Epithelial cell of proximal tubule (primary cell): ENCODE measurements at places on chromosomes 3 and 15. TPM values are rescaled to one million over a fixed set of nuclear protein-coding genes. Genes with fewer than 3 reads are reported as not detected.

- DNase-seq = no peak
Measured at GRCh38 chr3:187212705-187213104, 15.4 kb downstream of the RTP1 start.

- no peak for DNase-seq
Measured at GRCh38 chr3:168251371-168251770, 155.6 kb upstream of the GOLIM4 start.

DNA sequence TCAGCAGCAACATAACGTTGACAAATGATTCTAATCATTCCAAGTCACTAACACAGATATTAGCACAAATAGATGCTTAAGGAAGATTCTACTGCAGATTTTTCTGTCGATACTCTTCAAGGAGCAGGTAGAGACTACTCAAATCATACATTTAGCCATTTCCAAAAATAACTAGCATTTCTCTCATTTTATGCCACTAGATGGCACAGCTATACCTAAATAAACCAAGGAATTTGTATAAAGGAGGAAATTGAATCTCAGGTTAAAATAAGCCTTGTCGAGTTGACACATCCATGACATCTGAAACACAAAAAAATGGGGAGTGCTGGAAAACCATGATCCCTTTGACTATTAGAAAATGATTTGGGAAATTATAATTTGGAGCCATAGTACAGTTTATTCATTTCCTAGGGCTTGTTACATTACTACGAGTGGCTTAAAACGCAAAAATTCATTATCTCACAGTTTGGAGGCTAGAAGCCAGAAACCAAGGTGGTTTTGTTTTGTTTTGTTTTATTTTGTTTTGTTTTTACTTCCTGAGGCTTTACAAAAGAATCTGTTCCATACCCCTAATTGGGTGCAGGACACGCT is 59.5 kb upstream of the STRIT1 start:
- DNase-seq = peak; percentile 6

- DNase-seq = no peak
Measured at GRCh38 chr3:62567097-62568021, 194.0 kb upstream of the FEZF2 start.

DNA sequence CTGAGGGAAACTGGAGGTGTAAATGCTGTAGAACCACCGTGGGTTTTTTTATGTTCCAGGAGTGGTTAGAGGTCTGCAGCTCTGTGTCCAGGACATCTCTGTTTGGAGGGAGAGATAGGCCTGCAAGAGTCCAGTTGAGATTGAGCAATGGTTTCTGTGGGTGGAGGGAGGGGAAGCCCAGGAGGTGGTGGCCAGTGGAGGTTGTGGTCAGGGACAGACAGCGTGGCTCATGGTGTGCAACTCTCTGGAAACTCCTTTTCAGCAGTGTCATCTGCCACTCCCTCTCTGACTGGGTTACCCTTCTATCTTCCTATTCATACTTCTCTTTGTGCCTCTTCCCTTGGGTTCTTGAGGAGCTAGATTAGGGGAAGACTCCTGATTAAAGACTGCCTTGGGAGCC is 9.6 kb downstream of the XCR1 start:
- no peak for DNase-seq

MIX23 gene
- 40.7 and 43.2 TPM in 2 replicates for total RNA-seq

GRCh38 chr15:87877114-87877810 is 379.3 kb downstream of the NTRK3 start:
- DNase-seq = no peak

CPNE4 gene
- total RNA-seq = 4.1 TPM in 1 of 2 replicates, not detected in the other

GRCh38 chr3:62193586-62194345 is 179.6 kb downstream of the FEZF2 start:
- no peak for DNase-seq

DNA sequence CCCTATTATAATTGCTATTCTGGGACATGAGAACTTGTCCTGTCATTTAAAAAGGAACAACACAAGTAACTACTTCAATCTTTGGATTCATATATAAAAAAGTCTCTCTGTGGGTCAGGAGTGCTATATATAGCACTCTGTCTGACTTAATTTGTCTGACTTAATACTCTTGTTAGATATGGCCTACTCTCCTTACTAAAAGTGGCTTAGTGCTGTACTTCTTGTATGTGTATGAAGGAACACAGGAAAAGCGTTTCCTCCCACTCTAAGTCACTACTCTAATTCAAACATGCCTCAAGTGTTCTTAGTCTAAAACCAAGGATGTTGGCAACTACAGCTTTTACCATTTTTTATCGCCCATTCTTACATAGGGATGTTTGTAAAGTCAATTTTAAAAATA is 255.2 kb upstream of the ROBO1 start:
- DNase-seq = no peak

- peak; percentile 65 for DNase-seq
Measured at GRCh38 chr3:194300382-194300758, 50.8 kb downstream of the CPN2 start.

DNA sequence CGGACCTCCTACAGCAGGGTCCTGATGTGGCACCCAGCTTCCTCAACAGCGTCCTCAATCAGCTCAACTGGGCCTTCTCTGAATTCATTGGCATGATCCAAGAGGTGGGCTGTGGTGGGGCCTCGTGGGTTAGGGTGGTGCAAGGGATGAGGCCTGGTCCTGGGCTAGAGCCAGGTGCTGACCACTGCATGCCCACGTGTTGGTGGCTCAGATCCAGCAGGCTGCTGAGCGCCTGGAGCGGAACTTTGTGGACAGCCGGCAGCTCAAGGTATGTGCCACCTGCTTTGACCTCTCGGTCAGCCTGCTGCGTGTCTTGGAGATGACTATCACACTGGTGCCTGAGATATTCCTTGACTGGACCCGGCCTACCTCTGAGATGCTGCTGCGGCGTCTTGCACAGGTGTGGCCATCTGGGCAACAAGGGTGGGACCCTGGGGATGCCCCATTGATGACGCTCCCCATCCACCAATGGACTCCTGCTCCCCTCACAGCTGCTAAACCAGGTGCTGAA is 3.8 kb downstream of the AMIGO3 start:
- no peak for DNase-seq

GRCh38 chr3:10774129-10774670 is 41.8 kb upstream of the SLC6A11 start:
- no peak for DNase-seq

GRCh38 chr3:5013021-5013906 is 34.0 kb downstream of the BHLHE40 start:
- no peak for DNase-seq

HCLS1 gene
- 0.12 and 1.0 TPM in 2 replicates for total RNA-seq

- DNase-seq = no peak
Measured at GRCh38 chr3:4065085-4065484, 238.1 kb upstream of the SETMAR start.

SLC2A2 gene
- not detected in 2 replicates for total RNA-seq

DNA sequence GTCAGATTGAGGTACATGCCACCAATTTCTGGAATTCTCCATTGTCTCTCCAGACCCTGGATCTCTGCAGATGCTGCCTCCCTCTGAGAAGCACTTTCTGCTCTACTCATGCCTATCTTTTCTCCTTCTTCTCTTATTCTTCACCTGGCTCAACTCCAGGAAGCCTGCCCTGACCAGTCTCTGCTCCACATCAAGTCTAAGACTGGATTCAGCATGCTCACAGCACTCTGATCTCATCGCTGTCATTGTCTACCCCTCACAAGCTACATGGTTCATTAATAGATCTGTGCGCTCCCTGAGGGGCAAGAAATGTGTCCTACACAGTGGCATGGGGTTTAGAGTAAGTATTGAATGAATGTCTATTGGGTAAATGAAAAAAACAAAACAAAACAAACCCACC is 38.7 kb downstream of the CCR4 start:
- DNase-seq = no peak

CCDC80 gene
- total RNA-seq = 11.6 and 12.2 TPM in 2 replicates

DNA sequence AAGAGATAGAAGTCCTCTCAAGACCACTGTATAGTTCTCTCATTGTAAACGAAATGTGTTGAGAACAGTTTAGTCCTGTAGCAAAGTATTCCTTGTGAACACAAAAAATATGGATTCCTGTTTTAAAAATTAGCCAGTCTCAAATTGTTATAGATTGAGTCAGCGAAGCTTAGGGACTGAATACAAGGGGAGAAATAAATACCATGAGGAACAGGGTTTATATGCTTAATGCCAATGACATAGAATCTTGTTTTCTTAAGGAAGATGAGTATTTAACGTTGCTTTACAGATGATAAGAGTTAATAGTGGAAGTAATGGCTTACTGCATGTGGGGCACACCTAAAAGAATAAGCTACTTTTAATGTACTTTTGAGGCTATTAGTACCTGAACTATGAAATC is 37.9 kb downstream of the SETD5 start:
- no peak for DNase-seq

DNA sequence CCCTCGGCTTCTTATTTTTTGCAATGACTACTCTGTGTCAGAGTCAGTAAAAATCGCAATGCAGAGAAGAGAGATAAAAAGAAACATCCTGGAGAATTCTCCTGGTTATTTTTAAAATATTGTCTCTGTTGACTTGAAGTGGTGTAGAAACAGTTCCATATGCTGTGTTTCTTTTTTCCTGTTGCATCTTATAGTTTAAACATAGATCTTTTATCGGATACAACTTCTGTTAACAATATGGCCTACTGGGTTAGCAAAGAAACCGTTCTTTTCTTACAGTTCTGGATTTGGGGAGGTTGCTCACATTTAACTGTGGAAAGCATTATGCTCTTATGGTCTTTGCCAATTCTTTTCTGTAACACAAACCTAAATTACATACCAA is 769.1 kb upstream of the CFAP20DC start:
- no peak for DNase-seq

DNA sequence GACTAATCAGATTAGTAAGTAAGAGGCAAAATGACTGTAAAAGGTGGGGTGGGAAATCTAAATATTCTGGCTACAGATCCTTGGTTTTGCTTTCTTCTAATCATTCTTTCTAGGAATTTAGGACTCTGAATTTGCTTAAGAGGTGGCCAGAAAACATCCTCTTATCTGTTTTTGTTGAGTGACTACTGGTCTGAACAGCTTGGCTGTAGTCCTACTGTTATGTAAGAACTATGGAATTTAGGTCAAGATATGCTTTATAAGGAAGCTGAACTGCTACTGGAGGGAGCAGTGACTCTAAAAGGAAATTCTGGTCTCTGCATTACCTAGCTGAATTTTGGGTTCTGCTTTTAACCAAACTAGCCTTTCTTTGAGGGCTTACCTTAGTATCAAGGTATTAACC is 33.5 kb upstream of the CSPG5 start:
- no peak for DNase-seq

DNA sequence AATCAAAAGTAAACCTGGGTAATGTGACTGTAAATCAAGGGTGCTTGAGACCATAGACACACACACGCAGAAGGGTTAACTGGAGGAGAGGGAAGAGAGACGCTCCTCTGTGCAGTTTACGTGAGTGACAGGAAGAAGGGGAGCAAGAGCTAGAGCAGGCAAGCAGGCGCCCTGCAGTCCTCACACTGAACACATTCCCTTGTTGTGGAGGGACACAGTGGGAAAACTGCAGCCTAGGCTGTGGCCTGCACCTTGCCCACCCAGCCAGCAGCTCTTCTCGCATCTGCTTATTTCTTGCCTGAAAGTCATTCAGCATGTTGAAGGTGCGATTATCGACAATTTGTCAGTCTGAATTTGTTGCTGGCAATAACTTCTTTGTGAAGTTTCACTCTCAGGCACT is 24.2 kb downstream of the SOX2 start:
- no peak for DNase-seq

DNA sequence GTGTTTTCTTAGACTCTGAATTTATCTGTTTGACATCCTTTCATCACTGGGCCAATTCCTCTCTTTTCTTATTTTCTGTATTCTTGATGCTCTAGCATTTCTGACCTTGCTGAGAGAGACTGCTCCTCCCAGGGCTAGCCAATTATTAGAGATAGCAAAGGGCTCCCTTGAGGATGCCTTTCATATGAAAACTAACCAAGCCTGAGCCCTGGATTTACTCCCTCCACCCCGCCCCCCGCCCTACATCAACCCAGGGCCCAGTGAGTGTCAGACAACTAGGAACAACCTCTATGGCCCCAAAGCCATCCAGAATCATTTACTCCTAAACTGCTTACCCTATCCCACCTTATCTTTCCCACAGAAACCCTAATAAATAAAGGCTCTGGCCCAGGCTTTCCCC is 69.7 kb upstream of the LARS2 start:
- no peak for DNase-seq

ARHGEF26 gene
- total RNA-seq = 2.9 TPM in 2 replicates

GRCh38 chr15:62440362-62441105 is 275.4 kb upstream of the C2CD4B start:
- no peak for DNase-seq

CP gene
- not detected in 2 replicates for total RNA-seq

CTXN2 gene
- not detected in 2 replicates for total RNA-seq

INAFM2 gene
- 15.3 and 17.3 TPM in 2 replicates for total RNA-seq

- no peak for DNase-seq
Measured at GRCh38 chr15:77402740-77403379, 17.0 kb downstream of the PEAK1 start.

- no peak for DNase-seq
Measured at GRCh38 chr3:11713171-11713570, 69.5 kb upstream of the VGLL4 start.

DNA sequence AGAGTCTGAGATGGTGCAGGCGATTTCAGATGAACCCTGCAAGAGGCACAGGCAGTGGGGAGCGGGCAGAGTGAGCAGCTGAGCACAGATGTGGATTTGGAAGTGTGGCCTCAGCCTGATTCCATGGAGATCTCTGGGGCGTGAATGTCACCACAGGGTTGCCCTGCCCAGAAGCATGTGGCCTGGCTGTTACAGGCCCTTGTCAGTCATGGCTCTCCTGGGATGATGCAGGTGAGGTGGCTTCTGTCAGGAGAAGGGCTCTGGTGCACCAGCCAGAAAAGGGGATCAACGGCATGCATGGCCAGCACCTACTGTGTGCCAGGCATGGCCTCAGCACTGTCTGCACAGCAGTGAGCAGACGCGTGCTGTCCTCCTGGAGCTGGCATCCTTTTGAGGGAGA is 11.9 kb downstream of the HDAC11 start:
- DNase-seq = no peak

GRCh38 chr3:57331078-57331610 is 38.7 kb upstream of the ASB14 start:
- no peak for DNase-seq

CCDC54 gene
- total RNA-seq = not detected in 2 replicates

SLC9C1 gene
- not detected in 2 replicates for total RNA-seq

VGLL3 gene
- total RNA-seq = 7.9 and 9.9 TPM in 2 replicates

DNA sequence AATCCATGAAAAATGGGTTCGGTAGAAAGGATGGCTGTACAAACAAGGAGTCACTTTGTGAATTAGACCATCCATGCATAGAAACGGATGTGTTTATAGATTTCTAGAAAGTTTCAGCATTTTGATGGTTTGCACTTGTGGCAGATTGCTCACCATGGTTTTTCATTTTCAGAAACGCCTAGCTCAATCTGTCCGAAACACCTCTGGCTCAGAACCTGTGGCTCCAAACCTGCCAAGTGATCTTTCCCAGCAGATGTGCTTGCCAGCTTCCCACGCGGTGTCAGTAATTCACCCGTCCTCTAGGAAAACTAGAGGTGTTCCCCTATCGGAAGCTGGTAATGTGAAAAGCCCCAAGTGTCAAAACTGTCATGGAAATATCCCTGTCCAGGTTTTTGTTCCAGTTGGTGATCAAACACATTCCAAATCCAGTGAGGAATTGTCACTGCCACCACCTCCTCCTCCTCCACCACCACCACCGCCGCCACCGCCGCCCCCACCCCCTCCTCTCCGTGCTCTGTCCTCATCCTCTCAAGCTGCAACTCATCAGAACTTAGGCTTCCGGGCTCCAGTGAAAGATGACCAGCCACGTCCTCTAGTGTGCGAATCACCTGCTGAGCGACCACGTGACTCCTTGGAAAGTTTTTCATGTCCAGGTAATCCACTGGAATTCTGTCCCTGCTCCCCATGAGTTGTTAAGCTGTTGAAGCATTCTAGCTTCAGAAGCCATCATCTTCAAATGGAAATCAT is 21.2 kb downstream of the WHAMM start:
- DNase-seq = no peak

SLC38A3 gene
- not detected in 2 replicates for total RNA-seq

GRCh38 chr15:62825191-62825590 is 217.4 kb upstream of the TPM1 start:
- DNase-seq = no peak
